ENCODE measurements at places on chromosomes 6 and 20.

- no peak for DNase-seq
These were observed at the start of gene SULF2 for GRCh38 chr20:47785311-47785853. Gene SULF2, minus strand, starts transcription at chr20:47785481. Its CDS starts 28,118 bp downstream, at chr20:47757363.

- no peak for DNase-seq
These were observed 43.8 kb downstream of the PKIB start for GRCh38 chr6:122654012-122654411.

GRCh38 chr6:44000164-44000842, 126.9 kb downstream of the MRPL14 start:
- DNase-seq, result no peak

DNA sequence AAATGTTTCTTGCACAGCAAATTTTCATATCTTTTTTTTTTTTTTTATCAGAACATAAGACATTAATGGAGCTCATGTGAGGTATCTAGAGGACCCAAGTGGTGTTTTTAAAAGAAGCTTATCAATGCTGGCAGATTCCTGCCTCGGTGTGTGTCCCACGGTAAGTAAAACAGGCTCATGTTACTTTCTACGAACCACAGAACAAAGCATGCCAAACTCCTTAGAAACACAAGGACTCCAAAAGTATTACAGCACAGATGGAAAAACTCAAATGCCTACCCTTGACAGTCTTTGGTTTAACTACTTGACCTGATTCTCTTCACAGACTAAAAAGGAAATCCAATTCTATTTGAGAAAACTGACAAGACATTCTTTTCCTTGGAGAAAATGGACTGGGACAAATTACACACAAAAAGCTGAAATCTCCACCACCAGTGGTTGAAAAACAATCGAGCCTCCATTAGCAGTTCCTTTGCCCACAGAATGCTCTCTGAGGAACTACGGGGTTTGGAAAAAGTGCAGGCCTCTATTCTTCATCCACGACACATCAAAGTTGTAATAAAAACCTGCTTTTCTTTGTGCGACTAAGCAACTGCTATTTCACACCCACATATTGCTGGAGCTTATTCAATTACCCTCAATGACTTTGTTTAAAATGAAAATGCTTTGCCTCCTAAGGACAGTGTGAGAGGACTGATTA, 5.4 kb downstream of the METTL24 start:
- DNase-seq, result no peak

GRCh38 chr6:154301839-154302752, 54.5 kb downstream of the IPCEF1 start:
- peak; percentile 50 for DNase-seq

All from amniotic stem cell (primary cell).